ENCODE measurements at places on chromosomes 13 and 19.

DNA sequence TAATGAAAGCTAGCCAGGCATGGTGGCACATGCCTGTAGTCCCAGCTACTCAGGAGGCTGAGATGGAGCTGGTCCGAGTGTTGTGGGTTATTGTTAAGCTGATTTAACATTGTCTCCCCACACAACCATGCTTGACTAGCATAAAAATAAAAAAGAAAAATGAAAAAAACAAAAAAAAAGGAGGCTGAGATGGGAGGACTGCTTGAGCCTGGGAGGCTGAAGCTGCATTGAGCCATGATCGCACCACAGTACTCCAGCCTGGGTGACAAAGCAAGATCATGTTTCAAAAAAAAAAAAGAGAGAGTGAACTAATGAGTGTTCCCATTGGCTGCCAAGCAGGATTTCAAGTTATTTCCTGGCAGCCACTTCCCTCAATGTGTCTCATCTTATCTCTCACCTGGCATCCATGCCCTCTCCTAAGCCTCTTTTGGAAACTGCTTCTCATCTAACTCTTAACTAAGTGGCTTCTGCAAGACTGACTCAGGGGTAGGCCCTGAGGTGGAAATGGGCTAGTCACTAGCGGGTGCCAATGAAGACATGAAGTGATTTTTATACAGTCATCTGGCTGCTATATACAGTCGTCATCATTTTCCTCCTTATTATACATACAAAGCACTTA lies 4.9 kb downstream of the THAP8 start:
- DNase-seq = no peak

- no peak for DNase-seq
These were observed 237.6 kb downstream of the DNAJC15 start for GRCh38 chr13:43260999-43261398.

DNA sequence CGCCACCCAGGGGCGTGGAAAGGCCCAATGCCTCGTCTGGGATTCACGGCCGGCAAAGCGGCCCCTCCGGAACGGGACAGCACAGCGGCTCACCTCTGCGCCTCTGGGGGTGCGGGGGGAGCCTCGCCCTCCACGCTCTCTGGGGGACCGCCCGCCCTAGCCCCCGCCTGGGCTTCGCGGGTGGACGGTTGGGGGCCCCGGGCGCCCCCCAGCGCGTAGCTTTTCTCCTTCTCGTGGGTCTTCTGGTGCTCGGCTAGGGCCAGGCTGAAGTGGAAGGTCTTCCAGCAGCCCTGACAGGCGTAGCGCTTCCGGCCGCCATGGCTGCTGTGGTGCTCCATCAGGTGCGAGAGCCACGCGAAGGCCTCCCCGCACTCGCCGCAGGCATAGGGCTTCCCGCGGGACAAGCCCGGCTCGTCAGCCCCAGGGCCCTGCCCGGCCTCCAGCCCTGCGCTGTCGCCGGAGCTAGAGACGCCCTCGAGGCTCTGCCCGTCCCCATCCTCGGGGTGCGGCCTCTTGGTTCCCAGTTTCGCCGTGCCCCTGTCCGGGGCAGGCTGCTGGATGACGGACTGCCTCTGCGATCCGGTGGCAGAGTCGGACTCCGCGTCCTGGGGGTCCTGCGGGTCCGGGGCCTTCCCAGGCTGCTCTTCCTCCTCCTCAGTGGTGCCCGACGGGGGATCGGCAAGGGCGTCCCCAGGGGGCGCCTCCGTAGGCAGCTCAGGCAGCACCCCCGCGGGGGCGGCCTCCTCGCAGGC lies 13.3 kb downstream of the ZSCAN18 start:
- DNase-seq = no peak

- no peak for DNase-seq
These were observed 357.4 kb downstream of the TDRD3 start for GRCh38 chr13:60754211-60755090.

GRCh38 chr19:36099166-36099785 lies 11.7 kb upstream of the OVOL3 start:
- DNase-seq = no peak

DNA sequence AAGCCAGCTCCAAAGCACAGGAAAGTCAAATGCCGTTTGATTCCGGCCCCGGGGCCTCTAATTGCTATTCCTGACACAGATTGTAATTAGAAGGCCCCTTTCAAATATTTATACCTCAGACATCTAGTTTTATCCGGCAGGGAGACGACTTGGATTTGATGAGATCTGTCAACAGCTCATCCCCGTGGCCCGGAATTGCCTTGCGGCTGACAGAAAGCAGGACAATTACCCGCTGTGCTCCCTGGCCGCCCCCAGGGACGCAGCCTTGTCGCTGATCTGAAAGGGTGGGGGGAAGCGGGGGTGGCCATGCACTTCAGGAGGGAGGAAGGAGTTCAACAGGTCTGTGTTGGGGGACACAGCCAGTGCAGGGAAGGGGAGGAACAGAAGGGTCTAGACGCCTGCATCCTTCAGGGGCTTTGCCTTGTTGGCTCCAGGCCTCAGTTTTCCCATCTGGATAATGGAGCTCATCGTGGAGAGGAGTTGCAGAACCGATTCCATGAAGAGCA lies 1.8 kb upstream of the SHD start:
- DNase-seq = no peak

DNA sequence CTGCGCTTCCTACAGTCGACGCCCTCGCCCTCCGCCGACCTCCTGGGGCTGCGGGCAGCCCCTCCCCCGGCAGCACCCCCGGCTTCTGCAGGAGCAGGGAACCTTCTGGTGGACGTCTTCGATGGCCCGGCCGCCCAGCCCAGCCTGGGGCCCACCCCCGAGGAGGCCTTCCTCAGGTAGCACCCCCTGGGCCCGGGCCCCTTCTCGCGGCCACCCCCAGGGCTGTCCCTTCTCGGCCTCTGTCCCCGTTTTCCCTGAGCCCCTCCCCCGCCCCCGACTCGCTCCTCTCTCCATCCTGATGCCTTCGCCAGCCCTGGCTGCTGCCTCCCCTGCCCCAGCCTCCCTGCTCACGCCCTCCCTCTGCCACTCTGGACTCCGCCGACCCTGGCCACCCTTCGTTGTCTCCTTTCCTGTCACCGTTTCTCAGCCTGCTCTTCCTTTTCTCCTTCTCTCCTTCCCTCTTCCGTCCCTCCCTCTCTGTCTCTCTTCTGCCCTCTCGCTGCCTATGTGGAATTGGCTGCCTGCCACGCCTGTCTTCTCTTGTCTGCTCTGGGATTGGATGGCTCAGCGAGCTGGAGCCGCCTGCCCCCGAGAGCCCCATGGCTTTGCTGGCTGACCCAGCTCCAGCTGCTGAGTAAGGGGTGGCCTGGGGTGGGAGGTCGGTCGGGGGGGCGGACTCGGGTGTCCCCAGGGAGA lies 11.0 kb downstream of the FUZ start:
- DNase-seq = no peak

All from LNCaP clone FGC (cell line).